Thyroid gland (tissue), 4 donors: ENCODE measurements at places on chromosomes 6 and 20. TPM values are rescaled to one million over a fixed set of nuclear protein-coding genes. Genes with fewer than 3 reads are reported as not detected.

HTR1E gene
- not detected for total RNA-seq

EEF1A2 gene
- 0.22 TPM for total RNA-seq

XKR7 gene
- total RNA-seq, result not detected

DNA sequence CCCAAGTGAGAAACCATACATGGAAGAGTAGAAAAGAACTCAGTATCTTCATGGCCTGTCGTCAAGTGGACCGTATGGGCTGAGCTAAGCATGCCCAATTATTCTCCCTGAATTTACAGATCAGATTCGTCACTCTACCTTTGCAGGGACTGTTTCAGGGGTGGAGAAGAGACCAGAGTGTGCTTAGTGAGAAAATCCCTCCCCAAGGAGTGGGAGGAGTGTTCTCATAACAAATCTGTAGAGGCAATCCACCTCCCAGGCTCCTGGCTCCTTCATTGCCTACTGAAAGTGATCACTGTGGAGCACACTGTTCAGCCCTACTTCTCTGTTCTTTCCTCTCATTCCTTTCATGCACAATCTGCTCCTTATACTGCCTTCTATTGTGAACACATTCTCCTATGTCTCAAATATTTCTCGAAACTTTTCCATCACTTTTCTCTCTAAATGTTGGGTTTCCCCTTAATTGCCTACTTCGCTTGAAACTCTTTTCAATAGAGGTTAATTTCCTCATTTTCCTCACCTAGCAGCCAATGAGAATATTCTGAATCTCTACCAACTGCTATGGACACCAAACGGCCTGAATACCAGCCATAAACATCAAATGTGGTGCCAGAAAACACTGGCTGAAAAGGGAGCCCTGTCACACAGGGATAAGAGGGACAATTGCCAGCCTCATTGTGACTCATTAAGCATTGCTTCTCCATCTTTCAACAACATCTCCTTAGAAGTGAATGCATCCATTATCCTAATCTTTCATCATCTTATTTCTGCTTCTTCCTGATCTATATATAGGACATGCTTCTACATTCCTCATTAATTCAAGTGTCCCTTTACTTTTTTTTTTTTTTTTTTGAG is 398.3 kb downstream of the UTRN start:
- no peak for DNase-seq

- DNase-seq, result no peak
Observed at GRCh38 chr20:54214566-54214965, 6.7 kb downstream of the PFDN4 start.

- DNase-seq, result peak; percentile 71
Observed at GRCh38 chr6:125598422-125598821, 151.0 kb upstream of the HEY2 start.

GRCh38 chr6:151109869-151110575 is 129.7 kb upstream of the AKAP12 start:
- DNase-seq, result no peak

DNA sequence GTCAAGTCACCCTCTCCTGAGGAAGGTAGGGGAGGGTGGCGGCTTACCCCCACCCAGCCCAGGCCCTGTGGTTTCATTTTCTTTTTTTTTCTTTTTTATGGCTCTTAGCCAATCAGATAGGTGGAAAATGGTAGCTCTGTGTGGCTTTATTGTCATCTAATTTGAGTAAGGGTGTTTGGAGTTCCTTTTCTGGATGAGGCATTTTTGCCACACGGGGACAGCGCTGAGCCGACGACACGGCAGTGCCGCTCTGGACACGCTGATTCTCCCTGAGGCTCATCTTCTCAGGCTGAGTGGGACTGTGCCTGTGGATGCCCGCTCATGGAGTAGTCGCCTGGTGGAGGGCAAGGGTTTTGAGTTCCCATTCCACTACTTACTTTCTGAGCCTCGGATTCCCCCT is 37.6 kb upstream of the ANGPT4 start:
- peak; percentile 53 for DNase-seq

GRCh38 chr6:33856655-33857054 is 52.9 kb upstream of the MLN start:
- no peak for DNase-seq

DNA sequence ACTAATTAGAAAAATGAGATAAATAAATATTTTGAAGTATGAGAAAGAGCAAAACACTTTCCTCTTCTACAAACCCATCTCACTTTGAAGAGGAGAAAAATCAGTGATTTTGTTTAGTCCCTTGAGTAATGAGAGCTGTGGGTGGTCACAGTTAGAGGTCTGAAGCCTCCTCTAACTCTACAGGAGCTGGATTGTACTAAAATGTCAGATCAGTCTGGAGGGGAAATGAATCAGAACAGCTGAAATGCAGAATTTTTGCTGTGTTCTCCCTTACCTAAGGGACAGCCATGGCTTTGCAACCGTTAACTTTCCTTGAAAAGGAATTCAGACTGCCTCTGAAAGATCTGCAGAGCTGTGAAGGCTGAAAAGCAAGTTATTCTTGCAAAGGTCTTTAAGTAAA is 11.4 kb upstream of the RFPL4B start:
- no peak for DNase-seq

GRCh38 chr6:46324706-46325105 is 153.9 kb upstream of the ENPP5 start:
- no peak for DNase-seq

DNA sequence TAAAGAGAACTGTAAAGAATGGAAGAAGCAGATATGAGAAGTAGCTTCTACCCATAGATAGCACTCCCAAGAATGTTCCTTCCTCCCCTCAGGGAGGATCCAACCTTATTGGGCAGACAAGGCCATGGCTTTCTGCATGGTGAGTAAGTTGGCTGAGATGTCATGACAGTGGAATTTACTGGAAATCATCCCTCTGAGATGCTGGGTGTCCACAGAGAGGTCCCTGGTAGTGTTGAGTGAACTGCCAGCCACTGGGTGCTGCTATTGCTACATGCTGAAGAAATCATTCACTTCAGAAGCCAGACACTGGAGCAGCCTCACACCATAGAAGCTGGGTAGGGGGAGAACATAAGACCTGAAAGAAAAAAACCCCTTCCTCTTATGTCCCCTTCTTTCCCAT is 46.4 kb upstream of the FERMT1 start:
- no peak for DNase-seq

DNA sequence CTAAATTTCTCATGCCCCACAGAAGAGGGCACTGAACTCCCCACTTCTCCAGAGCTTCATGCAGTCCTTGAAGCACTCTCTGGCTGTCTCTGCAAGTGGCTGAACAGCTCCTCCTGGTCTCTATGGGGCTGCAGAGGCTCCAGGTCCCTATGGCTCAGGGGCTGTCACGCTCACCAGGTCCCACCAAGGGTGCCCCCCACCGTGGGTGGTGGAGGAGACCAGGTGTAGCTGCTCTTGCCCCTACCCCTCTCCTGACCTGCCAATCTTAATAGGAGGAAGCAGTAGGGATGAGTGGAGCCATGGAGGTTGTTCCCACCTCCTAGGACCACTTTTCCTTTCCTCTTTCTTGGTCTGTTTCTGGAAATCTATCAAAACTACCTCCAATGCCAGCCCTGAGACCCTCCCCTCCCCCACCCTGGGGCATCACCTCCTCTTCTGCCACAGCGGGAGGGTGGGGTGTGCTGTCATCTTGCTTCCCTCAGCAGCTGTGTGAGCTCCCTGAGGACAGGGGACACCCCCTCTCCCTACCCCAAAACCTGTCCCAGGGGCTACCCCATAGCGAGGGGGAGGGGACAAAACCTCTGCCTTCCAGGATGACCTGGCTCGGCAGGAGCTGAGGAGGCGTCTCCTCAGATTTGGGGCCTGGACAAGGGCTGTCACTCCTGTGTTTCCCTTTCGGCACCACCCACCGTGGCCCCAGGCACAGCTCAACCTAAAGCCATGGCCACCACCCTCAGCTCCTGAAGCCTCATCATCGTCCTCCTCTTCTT is 12.0 kb upstream of the RAET1E start:
- no peak for DNase-seq

DNA sequence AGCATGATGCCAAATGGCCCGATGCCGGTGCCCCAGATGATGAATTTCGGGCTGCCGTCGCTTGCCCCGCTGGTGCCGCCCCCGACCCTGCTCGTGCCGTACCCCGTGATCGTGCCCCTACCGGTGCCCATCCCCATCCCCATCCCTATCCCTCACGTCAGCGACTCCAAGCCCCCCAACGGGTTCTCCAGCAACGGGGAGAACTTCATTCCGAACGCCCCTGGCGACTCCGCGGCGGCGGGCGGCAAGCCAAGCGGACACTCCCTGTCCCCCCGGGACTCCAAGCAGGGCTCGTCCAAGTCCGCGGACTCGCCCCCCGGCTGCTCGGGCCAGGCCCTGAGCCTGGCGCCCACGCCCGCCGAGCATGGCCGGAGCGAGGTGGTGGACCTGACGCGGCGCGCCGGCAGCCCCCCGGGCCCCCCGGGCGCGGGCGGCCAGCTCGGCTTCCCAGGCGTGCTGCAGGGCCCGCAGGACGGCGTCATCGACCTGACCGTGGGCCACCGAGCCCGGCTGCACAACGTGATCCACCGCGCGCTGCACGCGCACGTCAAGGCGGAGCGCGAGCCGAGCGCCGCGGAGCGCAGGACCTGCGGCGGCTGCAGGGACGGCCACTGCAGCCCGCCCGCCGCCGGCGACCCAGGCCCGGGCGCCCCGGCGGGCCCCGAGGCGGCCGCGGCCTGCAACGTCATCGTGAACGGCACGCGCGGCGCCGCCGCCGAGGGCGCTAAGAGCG is 144.6 kb downstream of the SOBP start:
- peak; percentile 33 for DNase-seq

- no peak for DNase-seq
Observed at GRCh38 chr6:150175586-150176151, 32.8 kb downstream of the PPP1R14C start.
